ENCODE measurements at places on chromosomes 6 and 20. TPM values are rescaled to one million over a fixed set of nuclear protein-coding genes. Genes with fewer than 3 reads are reported as not detected.

- no peak for DNase-seq
- peaks cover 20% of the 10 kb centered on the region for H3K4me1 ChIP-seq
- no peaks in the 10 kb centered on the region for H3K27me3 ChIP-seq
- no peak overlapping the region for H3K4me3 ChIP-seq
- H3K36me3 ChIP-seq, result peaks cover 2% of the 10 kb centered on the region
Observed at GRCh38 chr6:131958542-131959470, 7.6 kb upstream of the CCN2 start.

DNA sequence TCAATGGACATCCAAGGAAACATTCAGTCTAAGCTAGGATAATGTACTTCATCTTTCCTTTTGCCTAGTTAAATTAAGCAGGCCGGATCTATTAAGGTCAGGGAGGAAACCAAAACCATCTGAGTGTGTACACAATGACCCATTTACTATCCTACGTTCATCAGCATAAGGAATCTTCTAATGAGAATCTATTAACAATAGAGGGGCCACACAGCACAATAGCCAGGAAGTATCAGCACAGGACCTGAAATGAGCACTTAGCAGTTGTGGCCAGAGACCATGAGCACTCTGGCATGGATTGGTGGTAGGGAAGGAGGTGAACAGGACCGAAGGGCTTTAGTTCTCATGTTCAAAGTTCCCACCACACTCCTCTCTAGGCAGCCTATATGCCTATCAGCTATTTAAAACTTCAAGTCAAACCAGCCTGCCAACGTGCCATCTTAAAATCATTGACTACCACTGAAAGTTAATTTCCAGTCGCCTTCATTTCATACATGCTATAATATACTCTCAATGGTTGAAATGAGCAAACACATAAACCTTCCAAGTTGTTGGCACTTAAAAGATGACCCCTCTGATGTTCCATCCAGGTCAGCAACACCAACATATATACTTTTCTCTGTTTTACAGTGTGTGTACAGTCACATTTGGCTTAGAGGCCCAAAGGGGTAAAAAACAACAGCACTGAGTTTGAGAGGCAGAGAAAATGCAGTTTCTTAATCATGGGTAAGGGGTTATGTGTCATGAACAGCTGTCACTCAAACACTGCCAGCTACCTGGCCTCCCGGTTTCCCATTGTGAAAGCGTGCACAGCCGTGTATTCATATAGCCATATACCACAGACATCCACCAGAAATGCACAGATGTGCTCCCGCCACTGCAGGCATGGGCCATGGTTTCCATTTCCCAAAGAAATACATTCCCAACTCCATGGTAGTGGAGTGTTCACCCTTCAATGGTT lies 184.3 kb downstream of the TBXT start:
- no peak overlapping the region for H3K4me3 ChIP-seq
- peaks cover 19% of the 10 kb centered on the region for H3K4me1 ChIP-seq
- H3K27ac ChIP-seq, result no peak overlapping the region
- H3K27me3 ChIP-seq, result peaks cover 59% of the 10 kb centered on the region
- H3K36me3 ChIP-seq, result no peaks in the 10 kb centered on the region
- DNase-seq, result no peak

DNA sequence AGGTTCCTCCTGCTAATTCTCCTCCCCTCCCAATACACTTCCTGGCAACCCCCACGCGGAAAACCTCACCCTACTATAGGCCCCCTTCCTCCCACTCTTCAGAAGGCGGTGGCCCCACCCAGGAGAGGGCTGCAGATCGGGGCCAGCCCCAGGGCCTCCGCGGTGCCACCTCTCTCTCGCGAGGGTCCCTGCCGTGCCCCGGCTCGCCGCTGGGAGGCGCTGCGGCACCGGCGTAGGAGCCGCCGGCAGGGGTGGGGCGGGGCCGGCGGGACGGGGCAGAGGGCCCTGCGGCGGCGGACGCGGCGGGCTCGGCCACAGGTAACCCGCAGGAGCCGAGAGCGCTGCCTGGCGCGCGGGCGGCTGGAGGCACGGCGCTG lies at the start of gene ANKRD6:
ANKRD6 (plus strand) TSS at position 278 of the 377 bp plus-strand sequence. CDS start 133,825 bp downstream, outside the sequence.
- H3K36me3 ChIP-seq, result no peaks in the 10 kb centered on the region
- H3K4me1 ChIP-seq, result peaks cover 17% of the 10 kb centered on the region
- H3K4me3 ChIP-seq, result peak within 1 kb of the TSS; percentile 74
- H3K27ac ChIP-seq, result no peak within 1 kb of the TSS

ZC2HC1B gene
- total RNA-seq, result not detected

TMC2 gene
- total RNA-seq, result not detected

BHLHE23 gene
- total RNA-seq, result not detected

Data from osteocyte (in vitro differentiated cells).